ENCODE measurements at places on chromosomes 3 and 15. TPM values are rescaled to one million over a fixed set of nuclear protein-coding genes. Genes with fewer than 3 reads are reported as not detected.

GRCh38 chr3:165346503-165346902 is 150.3 kb upstream of the SLITRK3 start:
- no peak overlapping the region for H3K27ac ChIP-seq
- H3K36me3 ChIP-seq = no peaks in the 10 kb centered on the region
- no peaks in the 10 kb centered on the region for H3K27me3 ChIP-seq

GRCh38 chr15:65332391-65333147 is 28.1 kb downstream of the RNU5B-1 start:
- no peaks in the 10 kb centered on the region for H3K36me3 ChIP-seq
- H3K4me1 ChIP-seq = no peaks in the 10 kb centered on the region
- no peak overlapping the region for H3K27ac ChIP-seq
- H3K4me3 ChIP-seq = no peak overlapping the region

DNA sequence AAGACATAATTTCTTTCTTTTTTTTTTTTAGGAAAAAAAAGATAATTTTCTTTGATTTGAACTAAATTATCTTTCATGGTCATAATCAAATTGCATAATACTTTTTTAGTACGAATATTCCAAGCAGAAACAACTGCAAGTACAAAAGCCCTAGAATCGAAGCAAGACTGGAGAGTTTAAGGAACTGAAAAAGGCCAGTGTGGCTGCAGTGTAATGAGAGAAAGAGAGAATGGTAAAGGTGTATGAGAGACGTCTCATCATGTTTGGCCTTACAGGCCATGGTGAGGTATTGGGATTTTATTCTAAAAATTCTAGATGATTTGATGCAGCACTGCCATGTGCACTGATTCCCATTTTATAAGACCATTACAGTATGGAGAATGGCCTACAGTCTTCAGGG is 180.9 kb downstream of the SUCNR1 start:
- no peaks in the 10 kb centered on the region for H3K27me3 ChIP-seq
- H3K27ac ChIP-seq = no peak overlapping the region
- no peaks in the 10 kb centered on the region for H3K36me3 ChIP-seq
- DNase-seq = no peak

Gene TM4SF1
- total RNA-seq = 49.4 TPM

Gene DUT
- 56.0 TPM for total RNA-seq

Gene GALNT15
- total RNA-seq = 32.4 TPM
